Activated B cell treated with CpG ODN at 0.5 μM for 24 hours (primary cell): ENCODE measurements at places on chromosomes 1 and 21. TPM values are rescaled to one million over a fixed set of nuclear protein-coding genes. Genes with fewer than 3 reads are reported as not detected.
A peak's percentile ranks its signal among the peaks of the same experiment; 100 is the strongest.

- H3K4me1 ChIP-seq, result peaks cover 4% of the 10 kb centered on the region
- peaks cover 8% of the 10 kb centered on the region for H3K27me3 ChIP-seq
- DNase-seq, result peak; percentile 11
- H3K4me3 ChIP-seq, result no peak overlapping the region
These were observed 32.2 kb downstream of the POFUT2 start for GRCh38 chr21:45255381-45256020.

Gene ALX3
- not detected in 2 replicates for total RNA-seq

DNA sequence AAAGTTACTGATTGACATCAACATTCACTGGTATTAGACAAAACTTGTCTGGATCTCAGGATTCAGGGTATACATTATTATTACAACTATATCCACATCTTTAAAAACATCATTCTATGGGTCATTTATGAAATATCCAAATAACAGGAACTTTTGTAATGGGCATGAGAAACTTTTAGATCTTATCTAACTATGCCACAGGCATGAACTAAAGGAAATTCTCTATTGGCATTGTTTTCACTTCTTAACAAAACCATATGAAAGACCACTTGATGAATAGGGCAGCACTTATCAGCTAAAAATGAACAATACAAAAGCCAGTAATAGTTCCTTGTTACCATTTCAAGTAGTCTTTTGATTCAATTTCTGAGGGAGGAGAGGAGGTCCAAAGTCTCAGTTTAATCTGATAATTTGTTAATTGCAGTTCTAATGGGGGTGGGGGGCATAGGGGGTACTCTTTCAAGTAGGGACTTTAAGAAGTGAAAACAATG is 30.8 kb upstream of the CPLANE2 start:
- H3K4me3 ChIP-seq, result no peak overlapping the region
- peaks cover 13% of the 10 kb centered on the region for H3K36me3 ChIP-seq
- H3K27ac ChIP-seq, result no peak overlapping the region
- DNase-seq, result no peak
- H3K27me3 ChIP-seq, result no peaks in the 10 kb centered on the region

DNA sequence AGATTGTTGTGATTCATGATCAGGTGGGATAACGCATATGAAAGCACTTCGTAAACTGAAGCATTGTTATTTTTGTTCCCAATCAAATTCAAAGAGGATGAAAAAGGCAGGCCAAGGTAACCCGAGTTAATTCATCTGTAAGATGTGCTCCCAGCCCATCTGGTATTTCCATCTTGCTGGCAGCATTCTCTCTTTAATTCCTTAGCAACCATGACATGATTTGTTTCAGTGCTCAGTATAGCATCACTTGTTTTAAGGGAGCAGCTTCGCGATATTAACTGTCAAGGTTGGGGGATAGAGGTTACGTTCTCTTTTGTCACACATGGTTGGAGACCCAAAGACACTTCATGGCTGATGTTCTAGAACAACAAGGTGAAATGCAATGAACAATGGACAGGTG is 6.4 kb downstream of the TSPAN2 start:
- H3K4me1 ChIP-seq, result no peaks in the 10 kb centered on the region
- no peak overlapping the region for H3K4me3 ChIP-seq
- H3K36me3 ChIP-seq, result no peaks in the 10 kb centered on the region
- DNase-seq, result no peak
- peaks cover 14% of the 10 kb centered on the region for H3K27me3 ChIP-seq
